ENCODE measurements at places on chromosomes 1 and 21. TPM values are rescaled to one million over a fixed set of nuclear protein-coding genes. Genes with fewer than 3 reads are reported as not detected.

Gene LCE1A
- total RNA-seq, result not detected

Gene RAP1A
- total RNA-seq, result 118 TPM

Gene RNASEL
- 12.8 TPM for total RNA-seq

Gene FCAMR
- total RNA-seq, result not detected

Gene SYT6
- not detected for total RNA-seq

Gene B3GALT5
- total RNA-seq, result not detected

Gene TOE1
- total RNA-seq, result 8.2 TPM

DNA sequence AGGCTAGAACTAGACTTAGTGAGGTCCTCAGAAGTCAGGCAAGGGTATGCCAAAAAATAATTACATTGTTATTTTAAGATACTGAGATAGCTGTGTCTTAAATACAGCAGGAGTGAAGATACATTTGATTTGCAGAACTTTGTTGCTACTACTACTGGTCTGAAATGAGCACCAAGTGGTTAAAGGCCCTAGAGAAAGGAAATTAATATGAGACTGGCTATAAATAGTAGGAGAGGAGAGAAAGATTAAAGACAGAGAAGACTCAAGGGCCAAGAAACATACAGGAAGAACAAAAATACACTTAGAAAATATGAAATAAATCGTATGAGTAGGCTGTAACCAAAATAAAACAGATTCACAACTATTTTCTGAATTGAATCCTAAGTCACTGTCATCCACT, 21.3 kb downstream of the HNRNPR start:
- H3K4me3 ChIP-seq, result no peak overlapping the region
- H3K4me1 ChIP-seq, result no peaks in the 10 kb centered on the region
- H3K27me3 ChIP-seq, result no peaks in the 10 kb centered on the region
- no peak overlapping the region for H3K27ac ChIP-seq

DNA sequence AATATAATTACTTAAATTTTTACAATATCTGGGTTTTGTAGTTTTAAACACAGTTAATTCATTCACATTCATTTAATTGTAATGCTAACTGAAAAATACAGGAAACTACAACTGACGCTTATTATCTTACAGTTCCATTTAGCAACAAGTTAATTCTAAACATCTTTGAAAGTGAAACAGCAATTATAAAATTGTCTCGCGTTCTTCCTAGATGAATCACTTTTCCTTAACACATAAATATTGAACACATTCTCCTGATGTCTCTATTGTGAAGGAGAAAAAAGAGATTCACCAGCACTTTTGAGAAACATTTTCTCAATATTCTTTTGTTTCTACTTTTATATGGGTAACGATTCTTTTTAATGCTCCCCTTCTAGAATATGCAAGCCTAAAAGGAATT, 6.4 kb downstream of the PTGFR start:
- no peaks in the 10 kb centered on the region for H3K36me3 ChIP-seq
- DNase-seq, result no peak
- no peaks in the 10 kb centered on the region for H3K27me3 ChIP-seq

DNA sequence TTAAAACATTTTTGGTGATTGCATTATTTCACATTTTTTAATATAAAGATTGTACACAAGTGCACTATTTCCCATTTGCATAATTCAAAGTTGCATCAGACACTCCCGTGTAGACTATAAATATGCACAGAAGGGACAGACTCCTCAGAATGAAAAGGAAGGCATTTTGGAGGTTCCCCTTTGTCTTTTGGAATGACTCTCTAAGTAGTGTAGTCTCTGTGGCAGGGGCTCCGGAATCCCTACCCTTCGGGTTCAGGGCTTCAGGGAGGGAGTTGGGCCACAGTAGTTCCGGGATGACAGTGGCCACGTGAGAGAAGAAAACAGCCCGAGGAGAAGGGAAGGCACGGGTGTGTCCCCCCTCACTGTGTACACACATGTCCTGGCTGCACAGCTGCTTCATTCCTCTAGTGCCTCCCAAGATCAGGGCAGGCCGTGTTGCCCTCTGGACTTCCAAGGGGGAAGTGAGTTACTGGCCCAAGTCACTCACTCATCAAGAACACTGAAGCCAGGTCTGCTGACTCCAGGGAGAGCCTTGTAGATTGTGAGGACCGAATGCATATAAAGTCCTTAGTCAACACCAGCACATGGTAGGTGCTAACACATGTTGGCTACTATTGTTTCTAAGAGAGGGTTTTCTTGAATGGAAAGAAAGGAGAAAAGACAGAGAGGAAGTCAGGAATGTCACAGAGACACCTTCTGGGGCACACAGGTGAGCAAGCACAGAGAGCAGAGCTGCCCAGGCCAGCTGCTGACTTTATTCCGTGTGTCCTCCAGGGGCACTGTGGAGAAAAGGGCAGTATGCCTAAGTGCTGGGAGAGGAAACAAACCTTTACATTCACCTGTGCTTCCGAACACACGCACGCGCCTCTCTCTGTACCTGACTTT, 39.8 kb downstream of the LHX4 start:
- H3K4me3 ChIP-seq, result no peak overlapping the region
- H3K27ac ChIP-seq, result no peak overlapping the region
- H3K36me3 ChIP-seq, result peaks cover 4% of the 10 kb centered on the region
- H3K27me3 ChIP-seq, result no peaks in the 10 kb centered on the region
- no peak for DNase-seq
- H3K4me1 ChIP-seq, result no peaks in the 10 kb centered on the region

DNA sequence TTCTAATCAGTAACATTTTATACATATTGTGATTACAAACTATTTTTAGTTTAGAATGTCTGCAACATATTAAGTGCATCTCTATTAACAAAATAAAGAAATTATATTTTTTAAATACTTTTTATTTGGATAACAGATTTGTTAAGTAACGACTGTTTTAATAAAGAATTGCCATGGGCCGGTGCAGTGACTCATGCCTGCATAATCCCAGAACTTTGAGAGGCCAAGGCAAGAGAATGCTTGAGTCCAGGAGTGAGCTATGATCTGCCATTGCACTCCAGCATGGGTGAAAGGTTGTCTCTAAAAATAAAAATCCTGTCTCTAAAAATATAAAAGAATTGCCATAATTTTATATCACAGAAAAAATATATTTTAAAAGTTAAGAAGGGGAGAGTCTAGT, 4.1 kb downstream of the LRRIQ3 start:
- H3K27ac ChIP-seq, result no peak overlapping the region
- no peaks in the 10 kb centered on the region for H3K36me3 ChIP-seq
- no peak overlapping the region for H3K4me3 ChIP-seq
- no peak for DNase-seq
- H3K27me3 ChIP-seq, result no peaks in the 10 kb centered on the region

- no peaks in the 10 kb centered on the region for H3K27me3 ChIP-seq
- no peak overlapping the region for H3K4me3 ChIP-seq
- no peaks in the 10 kb centered on the region for H3K36me3 ChIP-seq
- peaks cover 3% of the 10 kb centered on the region for H3K4me1 ChIP-seq
- H3K27ac ChIP-seq, result no peak overlapping the region
These were observed 7.8 kb downstream of the DIPK1A start for GRCh38 chr1:92953491-92953890.

DNA sequence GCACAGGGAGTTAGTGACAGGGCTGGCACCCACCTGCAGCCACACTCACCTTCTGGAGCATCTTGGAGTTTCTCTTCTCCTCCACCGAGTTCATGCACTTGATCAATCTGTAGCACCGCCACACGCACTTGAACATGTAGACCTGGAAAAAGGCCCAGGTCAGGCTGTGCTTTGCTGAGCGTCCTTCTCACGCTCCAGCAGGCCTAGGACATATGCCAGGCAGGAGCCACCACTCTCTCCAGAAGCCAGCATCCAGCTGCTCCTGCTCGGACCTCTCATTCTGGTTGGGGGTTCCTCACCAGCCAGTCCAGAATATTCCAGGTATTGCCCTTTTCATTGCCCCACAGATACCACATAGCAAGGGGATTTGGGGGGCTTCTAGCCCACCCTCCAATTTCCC, 11.7 kb upstream of the MATN1 start:
- H3K4me3 ChIP-seq, result no peak overlapping the region
- H3K36me3 ChIP-seq, result peaks cover 50% of the 10 kb centered on the region
- H3K27ac ChIP-seq, result no peak overlapping the region

- no peaks in the 10 kb centered on the region for H3K36me3 ChIP-seq
- H3K4me1 ChIP-seq, result no peaks in the 10 kb centered on the region
- no peak overlapping the region for H3K4me3 ChIP-seq
These were observed 150.8 kb downstream of the NFIA start for GRCh38 chr1:61233121-61233660.

GRCh38 chr1:100360790-100361510, 8.6 kb downstream of the CDC14A start:
- H3K4me3 ChIP-seq, result no peak overlapping the region
- H3K4me1 ChIP-seq, result peaks cover 16% of the 10 kb centered on the region
- no peak overlapping the region for H3K27ac ChIP-seq
- H3K27me3 ChIP-seq, result no peaks in the 10 kb centered on the region
- DNase-seq, result no peak

GRCh38 chr1:226574591-226575435, 26.2 kb downstream of the STUM start:
- H3K27me3 ChIP-seq, result no peaks in the 10 kb centered on the region
- H3K36me3 ChIP-seq, result no peaks in the 10 kb centered on the region
- H3K4me3 ChIP-seq, result no peak overlapping the region
- no peak overlapping the region for H3K27ac ChIP-seq
- peak; percentile 40 for DNase-seq

- H3K4me1 ChIP-seq, result peaks cover 15% of the 10 kb centered on the region
- H3K36me3 ChIP-seq, result peaks cover under 1% of the 10 kb centered on the region
- DNase-seq, result no peak
- H3K4me3 ChIP-seq, result peak within 1 kb of the TSS; percentile 88
These were observed at the start of gene CACYBP for GRCh38 chr1:174999936-175000696. CACYBP (plus strand) TSS chr1:174999947; CDS start chr1:175000181, 234 bp downstream.

DNA sequence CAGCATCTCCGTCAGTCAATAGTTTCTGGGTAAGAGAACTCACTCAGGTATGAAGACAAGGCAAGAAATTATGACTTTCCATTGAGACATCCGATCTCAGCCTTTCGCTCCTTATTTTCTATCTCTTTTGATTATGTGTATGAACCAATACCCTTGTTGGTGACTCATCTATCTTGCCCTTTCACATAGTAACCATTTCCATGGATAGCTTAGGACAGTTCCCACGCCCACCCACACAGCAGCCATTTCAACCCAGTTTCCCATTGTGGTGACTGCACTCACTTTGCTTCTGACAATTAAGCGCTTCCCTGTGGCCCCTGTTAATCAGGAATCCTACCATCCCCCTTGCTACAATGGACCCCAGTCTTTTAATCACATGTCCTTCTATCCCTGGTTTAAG, 210.6 kb upstream of the ADGRL2 start:
- H3K27ac ChIP-seq, result no peak overlapping the region
- no peaks in the 10 kb centered on the region for H3K27me3 ChIP-seq
- H3K36me3 ChIP-seq, result no peaks in the 10 kb centered on the region
- DNase-seq, result no peak

GRCh38 chr21:45102391-45102932, 28.1 kb downstream of the ADARB1 start:
- DNase-seq, result no peak
- H3K36me3 ChIP-seq, result no peaks in the 10 kb centered on the region
- no peaks in the 10 kb centered on the region for H3K27me3 ChIP-seq

GRCh38 chr1:224640587-224640986, 24.5 kb downstream of the CNIH3 start:
- no peaks in the 10 kb centered on the region for H3K36me3 ChIP-seq
- no peak overlapping the region for H3K4me3 ChIP-seq
- H3K27me3 ChIP-seq, result no peaks in the 10 kb centered on the region
- no peak for DNase-seq
- no peaks in the 10 kb centered on the region for H3K4me1 ChIP-seq

DNA sequence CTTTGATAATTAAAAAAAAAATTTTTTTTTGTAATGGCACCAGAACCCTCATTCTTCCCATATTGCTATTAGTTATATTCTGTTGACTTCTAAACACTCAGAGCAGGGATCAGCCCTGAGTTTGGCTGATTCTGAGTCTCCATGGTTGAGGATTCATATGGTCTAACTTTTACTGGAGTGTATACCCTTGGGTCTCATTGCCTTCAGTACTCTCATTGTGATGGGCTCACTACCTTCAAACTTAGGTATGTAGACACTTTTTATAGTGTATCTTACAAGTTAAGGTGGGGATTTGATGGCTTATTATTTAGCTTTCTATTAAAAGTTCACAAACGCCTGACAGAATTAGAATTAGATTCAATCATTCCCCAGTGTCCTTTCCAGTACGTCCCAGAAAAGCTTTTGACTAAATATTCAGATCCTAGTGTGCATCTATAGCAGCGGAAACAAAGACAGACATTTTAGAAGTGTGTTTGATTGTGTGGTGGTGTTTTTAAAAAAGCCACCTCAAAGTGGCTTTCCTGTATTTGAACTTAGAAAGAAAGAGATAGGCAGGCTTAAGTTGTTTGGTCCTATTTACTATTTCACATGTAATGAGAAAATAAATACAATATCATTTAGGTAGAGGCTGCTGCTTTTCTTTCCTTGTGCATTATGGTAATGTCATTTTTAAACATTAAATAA, 1.4 kb downstream of the MACF1 start:
- DNase-seq, result no peak
- peak overlapping the region; percentile 81 for H3K27ac ChIP-seq
- peak overlapping the region; percentile 41 for H3K4me3 ChIP-seq
- no peaks in the 10 kb centered on the region for H3K27me3 ChIP-seq
- H3K4me1 ChIP-seq, result peaks cover 45% of the 10 kb centered on the region
- H3K36me3 ChIP-seq, result no peaks in the 10 kb centered on the region

DNA sequence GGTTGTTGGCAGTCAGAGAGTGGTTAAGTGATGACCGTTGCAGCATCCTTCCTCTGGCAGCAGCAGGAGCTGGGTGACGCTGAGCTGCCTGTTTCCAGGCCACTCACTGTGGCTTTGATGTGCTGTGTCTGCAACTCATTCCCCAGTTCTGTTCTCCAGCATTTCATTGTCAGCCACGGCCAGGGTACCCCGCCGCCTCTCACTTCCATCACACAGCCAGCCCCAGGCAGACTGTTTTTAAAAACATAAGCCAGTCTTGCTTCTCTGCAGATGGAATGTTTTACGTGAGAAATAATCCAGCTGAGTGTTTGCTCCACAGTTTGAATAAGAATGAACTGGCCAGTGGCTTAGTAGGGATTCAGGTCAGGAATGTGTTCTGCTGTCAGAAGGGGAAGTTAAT, 21.5 kb upstream of the ST6GALNAC3 start:
- H3K27me3 ChIP-seq, result no peaks in the 10 kb centered on the region
- DNase-seq, result no peak
- no peak overlapping the region for H3K4me3 ChIP-seq
- H3K36me3 ChIP-seq, result no peaks in the 10 kb centered on the region

- H3K27ac ChIP-seq, result no peak overlapping the region
- peaks cover 13% of the 10 kb centered on the region for H3K4me1 ChIP-seq
- no peak overlapping the region for H3K4me3 ChIP-seq
These were observed 99.4 kb downstream of the KCNJ15 start for GRCh38 chr21:38355992-38356781.
